ENCODE measurements at places on chromosomes 6 and 20.
A peak's percentile ranks its signal among the peaks of the same experiment; 100 is the strongest.

DNA sequence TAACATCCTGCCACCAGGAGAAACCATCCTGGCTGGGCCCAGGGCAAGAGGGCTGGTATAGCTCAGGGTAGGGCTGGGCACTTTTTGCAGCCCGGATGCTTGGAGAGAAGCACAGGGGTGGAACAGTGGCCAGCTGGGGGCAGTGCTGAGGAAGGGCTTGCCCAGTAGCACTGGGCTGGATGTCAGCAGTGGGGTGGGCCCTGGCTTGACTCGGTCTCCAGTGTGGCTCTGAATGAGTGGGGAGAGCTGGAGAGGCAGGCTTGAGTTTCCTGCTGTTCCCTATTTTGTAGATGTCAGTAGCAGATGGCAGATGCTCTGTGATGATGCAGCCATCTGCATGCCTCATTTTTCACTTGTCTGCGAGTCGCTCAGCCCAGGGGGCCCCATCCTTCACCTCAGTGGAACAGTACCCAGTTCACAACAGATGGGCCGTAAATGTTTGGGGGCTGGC is 56.3 kb upstream of the TULP1 start:
- peak; percentile 25 for DNase-seq

DNA sequence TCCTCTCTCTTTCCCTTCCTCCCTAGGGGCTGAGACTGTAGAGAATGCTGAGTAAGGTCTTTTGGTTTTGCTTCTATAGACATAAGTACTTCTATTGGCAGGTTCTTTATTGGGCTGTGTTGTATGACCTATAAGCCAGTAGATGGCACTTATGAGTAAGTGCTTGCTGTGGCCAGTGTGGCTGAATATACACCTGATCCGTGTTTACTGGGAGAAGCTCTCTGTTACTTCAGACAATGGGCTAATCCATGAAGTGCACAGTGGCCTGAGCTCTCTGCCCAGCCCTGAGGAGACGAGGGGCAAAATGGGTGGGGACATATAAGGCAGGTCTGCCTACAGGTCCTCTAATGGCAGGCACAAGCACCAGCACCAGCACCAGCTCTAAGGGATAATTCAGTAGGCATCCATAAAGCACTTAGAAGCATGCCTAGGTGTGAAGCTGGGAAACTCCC is 610.3 kb downstream of the RNF144B start:
- peak; percentile 18 for DNase-seq

DNA sequence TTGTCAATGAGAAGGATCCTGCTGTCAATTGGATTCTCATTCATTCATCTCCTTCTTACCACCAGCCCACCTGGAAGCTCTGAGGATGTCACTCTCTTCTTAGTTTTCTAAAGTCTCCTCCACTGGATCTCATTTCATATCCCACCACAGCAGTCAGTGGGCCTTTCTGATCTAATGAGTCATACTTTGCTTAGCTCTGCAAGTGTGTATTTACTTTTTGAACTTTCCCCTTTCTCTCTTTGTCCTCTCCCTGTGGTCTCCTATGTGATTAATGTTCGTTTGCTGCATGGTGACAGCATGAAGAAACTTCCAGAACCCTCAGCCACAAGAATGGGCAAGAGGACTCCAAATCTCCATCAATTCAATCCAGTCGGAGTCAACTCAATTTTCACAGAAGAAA is 63.6 kb upstream of the SYNDIG1 start:
- DNase-seq: no peak

GRCh38 chr6:46128476-46128875 is 1.3 kb upstream of the ENPP4 start:
- peak; percentile 8 for DNase-seq

- DNase-seq: no peak
Observed at GRCh38 chr6:25832307-25832662, 433 bp upstream of the SLC17A1 start.
